ENCODE measurements at places on chromosomes 3 and 15.

DNA sequence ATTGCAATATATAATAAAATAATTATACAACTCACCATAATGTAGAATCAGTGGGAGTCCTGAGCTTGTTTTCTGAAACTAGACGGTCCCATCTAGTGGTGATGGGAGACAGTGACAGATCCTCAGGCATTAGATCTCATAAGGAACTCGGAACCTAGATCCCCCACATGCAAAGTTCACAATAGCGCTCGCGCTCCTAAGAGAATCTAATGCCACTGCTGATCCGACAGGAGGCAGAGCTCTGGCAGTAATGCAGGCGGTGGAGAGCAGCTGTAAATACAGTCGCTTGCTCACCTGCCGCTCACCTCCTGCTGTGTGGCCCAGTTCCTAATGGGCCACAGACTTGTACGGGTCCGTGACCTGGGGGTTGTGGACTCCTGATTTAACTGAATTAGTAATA lies 87.8 kb downstream of the P3H2 start:
- DNase-seq = no peak

DNA sequence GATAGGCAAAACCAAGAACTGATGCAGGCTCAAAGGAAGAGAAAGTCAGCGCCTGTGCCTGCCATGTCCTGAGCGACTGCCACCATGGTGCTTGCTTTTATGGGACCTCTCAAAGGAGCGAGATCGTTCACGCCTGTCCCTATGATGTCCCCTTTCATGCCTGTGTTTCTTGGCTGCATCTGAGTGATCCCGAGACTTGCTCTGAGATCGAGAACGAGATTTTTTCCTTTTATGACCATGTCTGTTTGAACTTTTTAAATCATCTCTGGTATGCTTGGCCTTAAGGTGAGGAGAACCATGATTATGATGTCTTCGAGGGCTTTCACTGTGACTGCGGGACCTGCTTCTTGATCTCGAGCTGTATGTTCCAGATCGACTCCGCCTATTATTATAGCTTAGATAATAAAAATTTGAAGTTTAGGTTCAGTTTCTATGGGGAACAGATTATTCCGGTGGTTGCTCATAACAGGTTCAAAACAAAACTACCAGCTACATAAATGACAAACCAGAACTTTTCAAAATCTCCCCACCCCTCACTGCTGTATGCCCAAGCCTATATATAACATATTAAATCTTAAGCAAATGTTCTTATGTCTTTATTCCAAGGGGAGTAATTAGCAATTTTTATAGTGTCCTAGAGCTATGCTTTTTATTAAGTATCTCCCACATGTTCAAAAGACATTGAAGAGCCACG lies 11.6 kb downstream of the CCNL1 start:
- DNase-seq = no peak

- DNase-seq = no peak
Observed at GRCh38 chr3:153232851-153233271, 70.8 kb downstream of the RAP2B start.

GRCh38 chr15:25649390-25649789 lies 210.6 kb upstream of the UBE3A start:
- DNase-seq = no peak

DNA sequence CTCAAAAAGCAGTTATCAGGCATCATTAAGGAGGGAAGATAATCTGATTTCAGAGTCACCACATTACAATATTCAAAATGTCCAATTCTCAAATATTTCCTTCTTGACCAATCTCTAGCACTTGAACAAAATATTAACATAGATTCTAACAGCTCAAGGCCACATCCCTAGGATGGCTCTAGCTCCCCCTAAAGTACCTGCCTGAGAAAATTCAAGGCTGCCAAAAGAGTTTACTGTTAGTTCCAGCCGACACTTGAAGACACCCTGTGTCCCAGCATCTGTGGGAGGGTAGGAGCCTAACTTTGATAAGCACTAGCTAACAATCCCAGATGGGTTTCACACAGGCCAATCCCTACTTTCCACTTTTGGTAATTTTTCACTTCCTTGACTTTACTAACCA lies 10.4 kb downstream of the NSMCE3 start:
- DNase-seq = no peak

- DNase-seq = no peak
Observed at GRCh38 chr3:129182390-129183185, 1.1 kb downstream of the CNBP start.

DNA sequence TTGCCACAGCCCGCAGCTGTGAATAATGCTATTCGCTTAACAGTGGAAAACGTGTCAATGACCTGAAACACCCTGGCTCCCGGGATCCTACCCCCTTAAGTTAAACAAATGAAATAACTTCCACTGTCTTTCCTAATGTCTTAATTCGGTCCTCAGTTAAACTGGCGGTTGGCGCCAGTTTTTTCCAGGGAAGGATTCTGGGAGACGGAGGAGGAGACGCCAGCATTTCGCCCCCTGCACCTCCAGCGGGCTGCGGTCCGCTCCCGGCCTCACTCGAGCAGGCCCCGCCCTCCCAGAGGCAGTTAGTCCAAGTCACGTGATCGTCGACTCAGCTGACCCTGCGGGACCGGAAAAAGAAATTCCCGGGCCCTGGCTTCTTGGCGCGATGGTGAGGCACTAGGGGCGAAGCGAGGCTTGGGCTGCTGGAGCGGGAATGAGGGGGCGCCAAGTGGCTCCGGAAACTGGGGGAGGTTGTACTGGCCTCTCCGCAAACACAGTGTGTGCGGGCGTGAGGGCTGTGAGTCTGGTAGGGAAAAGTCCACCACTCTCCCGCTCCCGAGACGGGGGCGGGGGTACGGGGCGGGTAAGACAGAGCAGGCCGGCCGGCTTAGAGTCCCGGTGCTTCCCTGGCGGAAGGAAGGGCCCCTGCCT lies at the start of gene COMMD4:
TSS of gene COMMD4 (plus strand) at position 359 of the 651 bp plus-strand sequence. CDS start at position 386, 27 bp downstream.
- DNase-seq = peak; percentile 88

DNA sequence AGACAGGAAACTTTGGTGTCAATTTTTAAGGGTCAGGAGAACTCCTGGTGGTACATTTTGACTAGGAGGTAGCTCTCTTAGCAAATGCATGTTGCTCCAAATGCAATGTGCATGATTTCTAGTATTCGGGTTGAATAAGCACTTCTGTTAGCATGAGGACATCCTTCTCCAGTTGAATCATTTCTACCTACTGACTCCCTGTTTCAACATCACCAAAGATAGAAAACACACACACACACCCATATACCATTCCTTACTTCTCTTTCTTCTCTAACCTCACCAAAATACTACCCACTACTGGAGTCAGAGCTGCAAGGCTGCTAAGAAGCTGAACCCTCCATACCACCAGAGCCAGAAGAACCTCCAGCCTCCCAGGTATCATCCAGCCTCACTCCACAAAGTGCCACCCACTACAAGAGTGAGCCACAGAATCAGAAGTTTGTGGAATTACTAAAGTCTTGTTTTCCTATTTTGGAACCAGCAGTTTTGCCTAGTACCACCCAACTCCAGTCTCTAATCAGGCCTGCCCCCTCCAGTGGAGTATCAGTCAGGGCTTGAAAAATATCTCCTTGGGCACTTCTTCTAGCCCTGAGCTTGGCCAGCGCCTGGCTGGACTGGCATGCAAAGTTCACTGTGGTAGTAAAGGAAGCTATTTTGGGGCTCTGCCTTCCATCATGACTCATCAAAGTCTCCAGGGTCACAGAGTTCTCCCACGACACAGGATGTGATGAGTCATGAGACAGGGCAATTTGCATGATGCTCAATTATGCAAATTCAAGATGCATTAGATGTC lies 110.3 kb downstream of the CYP19A1 start:
- no peak for DNase-seq

- DNase-seq = no peak
Observed at GRCh38 chr3:120239644-120240043, 45.4 kb downstream of the GPR156 start.

GRCh38 chr15:84832448-84833040 lies 15.4 kb downstream of the ALPK3 start:
- DNase-seq = no peak

DNA sequence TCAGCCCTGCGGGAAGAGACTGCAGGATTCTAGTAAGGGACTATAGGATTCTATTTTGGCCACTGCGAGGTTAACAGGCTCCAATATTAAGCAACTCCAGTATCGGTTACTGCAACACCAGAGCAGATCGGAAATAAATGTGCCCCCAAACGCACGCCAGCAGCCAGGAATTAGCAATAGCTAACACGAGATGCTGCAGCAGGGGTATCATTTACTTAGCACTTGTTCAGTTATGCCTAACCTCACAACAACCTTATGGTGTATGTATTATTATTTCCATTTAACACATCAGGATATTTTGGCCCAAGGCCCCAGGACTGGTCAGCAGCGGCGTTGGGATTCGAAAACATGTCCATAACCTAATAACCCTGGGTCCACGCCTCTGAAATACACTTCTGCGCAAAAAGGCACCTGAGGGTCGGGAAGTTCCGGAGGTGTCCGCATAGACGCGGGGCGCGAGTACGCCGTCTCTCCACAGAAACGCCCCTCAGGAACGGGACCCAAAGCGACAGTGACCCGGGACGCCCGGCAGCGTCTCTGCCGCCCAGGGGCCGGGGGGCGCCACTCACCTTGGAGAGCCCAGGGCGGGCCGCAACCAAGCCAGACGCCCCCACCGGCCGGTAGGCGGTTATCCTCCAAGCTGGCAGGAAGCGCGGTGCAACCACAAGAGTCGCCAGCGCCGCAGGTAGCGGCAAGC lies 681 bp downstream of the PIK3CB start:
- DNase-seq = peak; percentile 29

DNA sequence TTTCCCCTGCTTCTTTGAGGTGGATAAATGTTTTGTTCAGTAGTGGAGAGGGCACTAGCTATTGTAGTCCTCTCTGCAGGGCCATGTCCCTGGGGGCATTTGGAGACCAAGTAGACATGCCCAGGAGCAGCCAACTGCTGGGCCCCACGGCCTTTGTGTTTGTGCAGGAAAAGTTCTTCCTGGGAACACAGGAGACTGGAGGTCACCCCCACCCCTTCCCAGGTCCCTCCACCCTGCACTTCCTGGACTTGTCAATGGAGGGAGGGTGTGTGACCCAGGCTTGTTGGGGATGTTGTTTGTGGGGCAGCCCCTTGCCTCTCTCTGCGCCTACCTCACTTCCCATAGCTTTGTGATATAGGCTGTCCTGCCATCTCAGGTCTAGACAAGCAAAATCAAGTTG lies 317.0 kb upstream of the LRRFIP2 start:
- DNase-seq = no peak

- DNase-seq = no peak
Observed at GRCh38 chr3:126184465-126185000, 4.1 kb upstream of the ALDH1L1 start.

- no peak for DNase-seq
Observed at GRCh38 chr3:58336135-58336882, 3.6 kb downstream of the PXK start.

DNA sequence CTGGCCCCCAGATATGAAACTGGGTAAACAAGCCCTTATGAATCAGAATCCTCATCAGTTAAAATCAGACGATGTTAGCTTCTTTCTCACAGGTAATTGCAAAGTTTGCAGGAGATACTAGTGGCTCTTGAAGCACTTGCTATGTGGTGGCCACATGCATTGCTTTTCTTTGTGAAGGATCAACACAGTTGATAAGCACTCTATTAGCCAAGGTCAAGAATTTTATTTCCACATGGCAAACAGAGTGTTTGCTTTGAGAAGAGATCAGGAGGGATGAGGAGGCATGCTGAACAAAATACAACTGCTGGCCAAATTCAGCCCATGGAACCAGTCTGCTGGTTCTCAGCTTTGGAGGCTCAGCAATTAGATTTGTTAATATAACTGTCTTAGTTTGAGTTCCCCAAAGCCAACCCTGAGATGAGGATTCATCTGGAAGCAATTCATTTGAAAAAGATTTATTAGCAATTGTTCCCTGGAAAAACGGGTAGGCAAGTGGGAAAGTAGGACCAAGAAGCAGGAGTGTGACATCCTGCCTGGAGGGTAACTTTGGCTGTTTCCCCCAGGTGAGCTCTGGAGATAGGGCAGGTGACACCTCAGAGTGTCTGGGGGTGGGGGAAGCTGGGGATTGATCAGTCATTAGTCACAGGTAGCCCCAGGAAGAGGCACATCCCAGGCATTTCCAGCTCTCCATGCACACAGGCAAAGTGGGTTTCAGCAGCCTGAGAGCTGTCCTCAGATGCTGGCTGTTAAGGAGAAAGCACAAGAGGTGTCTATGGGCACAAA lies 180.3 kb downstream of the ABHD5 start:
- no peak for DNase-seq

GRCh38 chr15:101306341-101307047 lies 11.4 kb upstream of the SNRPA1 start:
- no peak for DNase-seq

- DNase-seq = no peak
Observed at GRCh38 chr3:179697736-179698332, 45.0 kb downstream of the USP13 start.

- DNase-seq = peak; percentile 54
Observed at GRCh38 chr3:4633078-4634004, 140.2 kb downstream of the ITPR1 start.

DNA sequence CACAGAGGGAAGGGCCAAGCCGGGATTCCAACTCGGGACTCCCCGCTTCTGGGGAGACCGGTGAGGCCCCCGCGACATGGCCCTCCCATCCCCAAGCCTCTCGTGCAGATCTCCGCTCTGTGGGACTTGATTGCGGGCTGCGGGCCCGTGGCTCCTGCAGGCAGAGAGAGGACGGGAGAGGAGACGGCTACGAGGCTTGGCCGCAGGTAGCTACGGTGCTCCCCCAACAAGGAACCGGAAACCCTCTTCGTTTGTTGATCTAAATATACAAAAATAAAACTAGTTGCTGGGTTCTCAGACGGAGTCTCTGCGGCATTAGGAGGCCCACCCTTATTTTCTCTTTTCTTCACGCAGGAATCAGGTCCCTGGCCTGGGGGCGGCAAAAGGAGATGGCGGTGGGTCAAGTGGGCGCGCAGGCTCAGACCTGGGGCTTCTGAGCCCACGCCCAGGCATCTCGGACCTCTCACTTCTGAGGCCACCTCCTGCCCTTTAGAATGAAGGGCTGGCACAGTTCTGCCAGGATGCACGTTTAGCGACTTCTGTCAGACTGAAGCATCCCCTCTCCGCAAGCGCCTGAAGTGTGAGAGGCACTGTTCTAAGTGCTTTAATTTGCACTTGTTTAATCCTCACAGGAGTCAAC lies 10.9 kb downstream of the GNB5 start:
- no peak for DNase-seq

All from spinal cord (tissue), 10 donors.